NCI-H1436 treated with DMSO at 0.1 percent for 48 hours (cell line): ENCODE measurements at places on chromosomes 13 and 19.

- DNase-seq = no peak
These were observed 203.1 kb upstream of the EDNRB start for GRCh38 chr13:78121459-78122348.

DNA sequence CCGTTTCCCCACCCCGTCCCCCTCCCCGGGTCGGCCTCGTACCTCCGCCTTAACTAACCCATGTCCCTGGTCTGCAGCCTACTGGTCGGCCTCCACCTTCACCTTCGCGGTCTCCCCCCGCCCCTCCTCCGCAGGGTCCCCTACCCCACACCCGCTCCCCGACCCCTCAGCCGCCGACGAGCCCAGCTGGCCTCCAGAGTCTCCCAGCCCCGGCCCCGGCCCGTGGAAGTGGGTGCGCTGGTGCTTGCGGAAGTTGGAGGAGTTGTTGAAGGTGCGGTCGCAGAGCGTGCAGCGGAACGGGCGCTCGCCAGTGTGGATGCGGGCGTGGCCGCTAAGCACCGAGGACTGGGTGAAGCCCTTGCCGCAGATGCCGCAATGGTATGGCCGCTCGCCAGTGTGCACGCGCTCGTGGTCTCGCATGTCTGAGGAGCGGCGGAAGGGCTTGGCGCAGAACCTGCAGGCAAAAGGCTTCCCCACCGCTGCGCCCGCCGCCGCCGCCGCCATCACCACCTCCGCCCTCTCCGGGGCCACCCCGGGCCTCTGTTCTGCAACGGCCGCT is 2.6 kb downstream of the ZNF784 start:
- DNase-seq = no peak

GRCh38 chr13:110820322-110820721 is 94.5 kb downstream of the ANKRD10 start:
- no peak for DNase-seq

GRCh38 chr13:35720690-35721554 is 244.4 kb upstream of the MAB21L1 start:
- DNase-seq = no peak

DNA sequence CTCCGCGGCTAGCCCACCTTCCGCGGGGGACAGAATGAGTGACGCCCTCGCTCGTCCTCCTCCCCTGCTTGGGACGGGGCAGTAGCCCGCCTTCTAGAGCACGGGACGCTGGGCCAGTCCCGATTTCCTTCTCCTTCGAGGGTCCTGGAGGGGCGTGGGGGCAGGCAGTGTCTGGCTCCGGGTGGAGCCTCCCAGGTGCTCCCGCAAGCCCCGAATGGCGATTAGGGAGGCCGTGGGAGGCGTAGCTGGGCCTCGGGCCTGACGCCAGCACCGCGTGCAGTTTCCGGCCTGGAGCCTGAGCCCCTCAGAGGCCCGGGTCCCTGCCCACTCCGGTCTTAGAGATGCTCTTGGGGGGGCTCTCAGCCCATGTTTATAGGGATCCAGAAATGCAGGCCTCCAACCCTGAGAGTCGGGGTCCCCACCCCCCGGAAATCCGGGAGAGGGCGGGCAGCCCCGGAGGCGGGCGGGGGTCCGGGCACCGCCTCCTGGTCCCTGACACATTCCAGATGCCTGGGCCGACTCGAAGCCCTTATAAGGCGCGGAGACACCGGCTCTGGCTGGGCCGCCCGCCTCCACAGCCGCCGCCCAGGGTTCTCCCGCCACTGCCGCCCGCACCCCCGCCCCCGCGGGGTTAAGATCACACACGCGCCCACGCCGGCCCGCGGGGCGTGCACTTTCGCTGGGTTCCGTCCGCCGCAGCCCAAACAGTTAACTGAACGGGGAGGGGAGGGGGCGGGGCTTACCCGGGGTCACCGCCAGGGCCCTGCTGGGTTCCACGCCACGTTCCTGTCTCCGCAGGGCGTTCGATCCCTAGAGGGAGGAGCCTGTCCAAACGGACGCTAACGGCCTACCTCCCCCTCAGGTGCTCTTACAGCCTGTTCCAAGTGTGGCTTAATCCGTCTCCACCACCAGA is 1.5 kb downstream of the MYADM start:
- no peak for DNase-seq

DNA sequence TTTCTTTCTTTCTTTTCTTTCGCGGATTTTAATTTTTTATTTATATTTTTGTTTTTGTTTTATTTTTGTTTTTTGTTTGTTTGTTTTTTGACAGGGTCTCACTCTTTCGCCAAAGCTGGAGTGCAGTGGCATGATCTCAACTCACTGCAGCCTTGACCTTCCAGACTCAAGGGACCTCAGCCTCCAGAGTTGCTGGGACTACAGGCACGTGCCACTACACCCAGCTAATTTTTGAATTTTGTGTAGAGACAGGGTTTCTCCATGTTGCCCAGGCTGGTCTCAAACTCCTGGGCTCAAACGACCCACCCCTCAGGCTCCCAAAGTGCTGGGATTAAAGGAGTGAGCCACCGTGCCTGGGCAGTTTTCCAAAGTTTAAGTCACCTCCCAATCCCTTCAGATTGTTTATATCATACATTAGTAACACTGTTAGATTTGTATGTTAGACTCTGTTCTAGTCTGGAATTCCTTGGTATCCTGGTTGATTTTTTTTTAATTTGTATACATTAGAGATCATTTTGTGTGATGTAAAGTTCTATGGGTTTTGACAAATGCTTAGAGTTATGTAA is 597.3 kb downstream of the DCT start:
- no peak for DNase-seq

- DNase-seq = no peak
These were observed 10.4 kb upstream of the ASF1B start for GRCh38 chr19:14146789-14147216.

DNA sequence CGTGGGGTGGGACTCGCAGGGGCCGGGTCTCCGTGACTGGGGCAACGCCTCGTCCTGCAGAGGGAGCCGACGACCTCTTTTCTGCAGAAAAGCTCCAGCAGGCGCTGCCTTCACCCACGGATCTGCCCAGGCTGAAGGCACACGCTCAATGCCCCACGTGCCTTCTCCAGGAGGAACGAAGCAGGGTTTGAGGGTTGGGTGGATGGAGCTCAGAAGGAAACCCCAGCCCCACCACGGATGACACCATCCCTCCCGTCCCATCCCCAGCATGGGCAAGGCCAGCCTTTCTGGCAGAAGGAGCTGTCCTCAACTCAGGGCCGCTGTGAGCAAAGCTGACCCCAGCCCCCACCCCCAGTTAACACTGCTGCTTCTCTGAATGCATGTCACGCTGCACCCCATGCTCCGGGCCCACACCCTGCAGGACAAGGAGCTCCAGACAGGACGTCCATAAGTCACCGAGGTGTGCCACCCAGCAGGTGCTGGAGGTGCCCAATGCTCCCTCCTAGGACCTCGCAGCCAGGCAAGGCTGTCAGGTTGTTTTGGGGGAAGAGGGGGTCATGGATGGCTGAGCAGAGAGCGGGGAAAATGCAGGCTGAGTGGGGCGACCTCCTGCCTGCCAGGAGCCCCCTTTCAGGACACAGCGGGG is 7.4 kb downstream of the C19orf25 start:
- no peak for DNase-seq

DNA sequence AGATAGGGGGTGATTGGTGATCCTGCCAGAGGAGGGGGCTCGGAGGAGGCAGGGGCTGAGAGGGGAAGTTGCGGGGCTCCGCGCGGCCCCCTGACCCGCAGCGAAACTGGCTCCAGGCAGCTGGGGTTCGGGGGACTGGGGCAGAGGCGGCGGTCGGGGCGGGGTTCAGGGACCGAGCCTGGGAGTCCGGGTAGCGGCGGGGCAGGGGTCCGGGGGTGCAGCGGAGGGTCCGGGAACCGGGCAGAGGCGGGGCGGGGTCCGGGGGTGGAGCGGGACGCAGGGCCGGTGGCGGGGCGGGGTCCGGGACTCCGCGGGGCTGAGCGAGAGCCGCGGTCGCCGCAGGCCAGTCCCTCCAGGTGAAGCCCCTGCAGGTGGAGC is 1.2 kb downstream of the MADCAM1 start:
- DNase-seq = no peak

DNA sequence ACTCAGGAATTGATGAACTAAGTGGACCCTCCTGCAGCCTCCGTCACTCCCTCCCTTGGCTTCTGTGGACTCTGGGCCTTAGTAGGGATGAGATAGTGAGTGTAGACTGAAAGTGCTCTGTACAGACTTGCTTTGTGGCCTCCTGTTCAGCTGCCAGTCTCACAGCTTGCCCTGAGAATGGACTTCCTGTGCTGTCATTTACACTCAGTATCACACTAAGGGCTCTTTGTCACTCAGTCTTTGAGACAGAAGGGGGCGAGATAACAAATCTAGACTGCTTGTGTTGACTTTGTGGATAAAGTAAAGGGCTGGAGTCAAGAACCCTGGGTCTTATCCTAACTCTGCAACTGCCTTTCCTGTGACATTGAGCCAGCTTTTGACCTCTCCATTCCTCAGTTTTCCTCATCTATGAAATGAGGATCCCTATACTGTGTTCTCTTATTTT is 21.0 kb upstream of the SPRY2 start:
- no peak for DNase-seq

DNA sequence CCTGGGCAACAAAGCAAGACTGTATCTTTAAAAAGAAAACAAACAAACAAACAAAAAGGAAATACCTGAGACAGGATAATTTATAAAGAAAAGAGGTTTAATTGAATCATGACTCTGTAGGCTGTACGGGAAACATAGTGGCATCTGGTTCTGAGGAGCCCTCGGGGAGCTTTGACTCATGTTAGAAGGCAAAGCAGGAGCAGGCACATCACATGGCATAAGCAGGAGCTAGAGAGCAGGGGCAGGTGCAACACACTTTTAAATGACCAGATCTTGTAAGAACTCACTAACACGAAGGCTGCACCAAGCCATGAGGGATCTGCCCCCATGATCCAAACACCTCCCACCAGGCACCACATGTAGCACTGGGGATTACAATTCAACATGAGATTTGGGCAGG is 13.2 kb upstream of the OR10H2 start:
- no peak for DNase-seq

DNA sequence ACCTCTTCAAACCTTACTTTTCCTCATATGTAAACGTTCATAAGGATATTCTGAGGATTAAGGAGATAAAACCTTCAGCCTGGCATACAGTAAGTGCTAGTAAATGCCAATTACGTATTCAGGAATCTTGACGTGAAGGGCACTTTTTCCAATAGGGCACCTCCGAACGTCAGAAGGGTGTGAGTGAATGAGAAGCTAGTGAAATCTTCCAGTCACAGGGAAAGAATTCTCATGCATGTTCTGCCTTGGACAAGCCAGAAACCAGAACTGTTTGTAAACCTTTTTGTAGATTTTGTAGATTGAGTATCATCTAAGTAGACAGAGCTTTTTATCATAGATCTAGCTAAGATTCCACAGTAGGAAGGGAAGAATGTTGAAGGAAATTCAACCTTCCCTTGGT is 16.5 kb downstream of the DGKH start:
- no peak for DNase-seq

DNA sequence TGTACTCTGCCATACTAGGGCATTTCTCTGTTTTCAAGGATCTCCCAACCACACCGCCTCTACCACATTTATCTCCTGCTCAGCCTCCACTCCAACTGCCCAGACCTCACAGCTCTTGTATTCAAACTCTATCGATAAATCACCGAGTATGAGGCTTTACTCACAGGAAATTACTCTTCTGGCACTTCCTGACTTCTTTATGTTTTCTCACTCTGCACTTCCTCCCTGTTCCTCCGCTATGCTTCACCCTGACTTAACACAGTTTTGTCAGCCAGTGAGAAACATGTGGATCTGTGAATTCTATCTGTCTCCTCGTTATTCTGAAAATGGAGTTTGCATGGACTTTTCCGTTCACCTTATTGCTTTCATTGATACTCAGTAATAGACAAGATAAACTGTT is 2.6 kb upstream of the CARD8 start:
- DNase-seq = no peak

DNA sequence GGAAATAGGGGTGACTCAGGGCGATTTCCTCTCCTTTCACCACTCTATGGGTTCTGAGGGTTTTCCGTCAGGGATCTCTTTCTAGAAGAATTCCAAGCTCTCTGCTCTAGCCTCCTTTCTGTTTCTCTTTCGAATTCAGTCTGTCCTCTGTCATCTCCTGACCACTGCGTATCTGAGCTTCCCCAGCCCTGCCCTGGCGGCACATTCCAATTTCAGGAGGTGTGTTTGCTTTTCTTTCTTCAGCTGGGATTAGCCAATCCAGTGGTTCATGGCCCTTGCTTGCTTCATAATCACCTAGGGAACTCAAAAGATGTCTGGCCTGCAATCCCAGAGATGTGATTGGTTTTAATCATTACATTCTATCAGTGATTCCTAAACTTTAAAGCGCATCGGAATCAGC is 9.4 kb downstream of the IFNL2 start:
- no peak for DNase-seq

- no peak for DNase-seq
These were observed 72.1 kb downstream of the KLF12 start for GRCh38 chr13:74061926-74062595.

- DNase-seq = no peak
These were observed 135.7 kb downstream of the CRYL1 start for GRCh38 chr13:20389696-20390525.

GRCh38 chr19:40610396-40611064 is 9.4 kb downstream of the LTBP4 start:
- DNase-seq = no peak
